ENCODE measurements at places on chromosomes 12 and 14.
A peak's percentile ranks its signal among the peaks of the same experiment; 100 is the strongest.

DNA sequence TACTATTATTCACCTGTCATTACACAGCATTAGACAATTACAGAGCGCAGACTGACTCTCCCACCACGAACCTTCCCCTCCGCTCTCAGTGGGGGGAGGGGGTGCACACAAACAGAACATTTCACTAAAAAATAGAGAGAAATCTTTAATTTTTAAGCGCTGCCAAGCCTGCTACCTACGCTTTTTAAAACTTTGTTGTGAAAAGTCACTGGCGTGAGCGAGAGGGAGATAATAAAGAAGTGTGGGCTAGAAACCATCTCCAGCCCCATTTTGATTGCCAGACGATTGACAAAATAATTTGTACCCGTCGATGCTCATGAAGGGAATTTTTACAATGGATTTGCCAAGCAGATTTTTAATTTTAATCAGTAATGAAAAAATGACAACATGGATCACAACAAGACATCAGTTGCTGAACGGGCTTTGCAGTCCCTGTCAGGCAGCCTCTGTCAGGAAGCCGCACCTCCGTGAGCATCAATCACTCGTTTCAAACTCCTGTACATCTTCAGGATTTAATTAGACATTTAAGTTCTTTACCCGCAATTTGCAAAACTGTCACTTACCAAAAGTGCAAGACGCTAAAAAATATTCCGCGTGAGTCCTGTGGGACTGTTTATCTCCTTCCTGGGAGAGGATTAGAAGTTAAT is 209.1 kb downstream of the BCL11B start:
- DNase-seq: no peak

DNA sequence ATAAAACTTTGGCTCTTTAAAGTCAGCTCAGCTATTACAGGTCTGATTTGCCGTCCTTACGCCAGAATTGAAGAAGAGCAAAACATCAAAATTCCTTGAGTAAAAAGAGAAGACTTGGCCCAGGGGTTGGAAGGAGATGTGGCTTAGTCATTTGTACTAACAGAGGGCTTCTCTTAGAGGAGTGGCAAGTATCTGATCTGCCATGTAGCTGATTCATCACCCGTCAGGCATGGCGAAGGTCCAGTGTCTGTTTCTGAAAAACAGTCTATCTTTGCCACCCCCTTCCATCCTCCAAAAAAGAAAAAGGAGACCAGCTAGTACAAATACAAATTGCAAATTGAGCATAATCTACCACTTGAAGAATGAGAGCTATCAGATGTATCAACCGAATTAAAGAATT is 91.9 kb downstream of the RAD52 start:
- no peak for DNase-seq

DNA sequence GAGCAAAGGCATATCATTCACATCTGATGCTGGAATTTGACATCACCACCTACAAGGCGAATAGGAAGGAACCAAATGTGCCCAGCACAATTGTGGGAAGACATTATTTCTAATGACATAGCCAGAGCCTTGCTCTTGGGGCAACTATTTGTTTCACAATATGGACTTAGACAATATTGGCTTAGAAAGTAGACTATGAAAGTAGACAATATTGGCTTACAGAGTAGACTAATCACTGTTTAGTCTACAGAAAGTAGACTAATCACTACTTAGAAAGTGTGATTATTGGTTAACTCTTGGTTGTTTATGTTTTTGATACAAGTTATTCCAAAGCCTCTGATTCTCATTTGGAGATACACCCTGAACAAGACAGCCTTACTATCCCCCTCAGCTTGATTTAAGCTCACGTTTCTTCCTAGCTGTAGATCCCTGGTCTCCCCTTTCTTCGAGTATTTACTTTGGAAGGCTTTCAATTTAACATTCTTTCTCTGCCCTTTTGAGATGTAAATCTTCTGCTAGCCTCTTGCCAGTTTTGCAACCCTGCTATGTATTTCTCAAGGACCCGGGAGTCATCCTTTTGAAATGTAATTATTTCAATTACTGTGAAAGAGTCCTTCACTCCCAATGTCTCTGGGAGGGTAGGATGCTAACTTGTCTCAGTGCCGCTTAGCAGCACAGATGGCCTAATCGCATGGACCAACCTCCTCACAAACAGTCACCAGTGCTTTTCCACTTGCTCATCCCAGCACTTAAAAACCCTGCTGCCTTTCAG is 843.2 kb downstream of the GALC start:
- no peak for DNase-seq

GRCh38 chr12:66829660-66830325 is 150.9 kb upstream of the GRIP1 start:
- no peak for DNase-seq

DNA sequence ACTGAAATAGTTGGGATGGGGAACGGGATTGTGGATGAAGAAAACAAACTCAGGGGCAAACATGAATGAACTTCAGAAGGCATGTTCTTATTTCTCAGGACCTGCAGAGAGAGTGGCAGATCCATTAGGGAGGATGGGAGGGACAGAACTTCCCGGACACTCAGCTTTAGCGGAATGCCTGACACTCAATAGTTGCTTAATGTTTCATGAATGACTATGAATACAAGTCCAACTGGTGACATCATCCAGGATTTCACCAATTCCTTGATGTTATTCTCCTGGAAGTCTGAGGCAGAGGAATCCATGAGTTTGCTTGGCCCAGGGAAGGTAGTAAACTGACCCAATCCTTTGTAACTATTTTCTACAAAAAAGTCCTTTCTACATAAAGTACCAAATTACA is 37.8 kb upstream of the LRRC10 start:
- peak; percentile 51 for DNase-seq

DNA sequence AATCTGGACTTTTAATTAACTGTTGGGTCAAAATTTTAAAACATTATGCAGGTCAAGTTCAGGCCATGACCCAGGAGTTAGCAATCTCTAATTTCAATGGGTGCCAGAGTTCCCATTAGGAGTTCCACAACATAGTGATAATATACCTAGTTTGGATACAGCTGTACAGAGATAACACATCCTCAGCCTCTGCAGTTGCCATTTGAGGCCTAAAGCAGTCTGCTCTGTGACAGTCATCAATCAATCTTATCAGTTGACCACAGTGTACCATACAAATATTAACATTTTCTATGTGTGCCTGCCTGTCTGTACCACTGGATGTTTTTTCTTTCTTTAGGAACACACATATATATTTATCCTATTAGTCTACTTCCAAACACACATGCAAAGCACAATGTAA is 54.0 kb upstream of the BBS10 start:
- no peak for DNase-seq

GRCh38 chr12:67483871-67484554 is 164.5 kb upstream of the DYRK2 start:
- no peak for DNase-seq

DNA sequence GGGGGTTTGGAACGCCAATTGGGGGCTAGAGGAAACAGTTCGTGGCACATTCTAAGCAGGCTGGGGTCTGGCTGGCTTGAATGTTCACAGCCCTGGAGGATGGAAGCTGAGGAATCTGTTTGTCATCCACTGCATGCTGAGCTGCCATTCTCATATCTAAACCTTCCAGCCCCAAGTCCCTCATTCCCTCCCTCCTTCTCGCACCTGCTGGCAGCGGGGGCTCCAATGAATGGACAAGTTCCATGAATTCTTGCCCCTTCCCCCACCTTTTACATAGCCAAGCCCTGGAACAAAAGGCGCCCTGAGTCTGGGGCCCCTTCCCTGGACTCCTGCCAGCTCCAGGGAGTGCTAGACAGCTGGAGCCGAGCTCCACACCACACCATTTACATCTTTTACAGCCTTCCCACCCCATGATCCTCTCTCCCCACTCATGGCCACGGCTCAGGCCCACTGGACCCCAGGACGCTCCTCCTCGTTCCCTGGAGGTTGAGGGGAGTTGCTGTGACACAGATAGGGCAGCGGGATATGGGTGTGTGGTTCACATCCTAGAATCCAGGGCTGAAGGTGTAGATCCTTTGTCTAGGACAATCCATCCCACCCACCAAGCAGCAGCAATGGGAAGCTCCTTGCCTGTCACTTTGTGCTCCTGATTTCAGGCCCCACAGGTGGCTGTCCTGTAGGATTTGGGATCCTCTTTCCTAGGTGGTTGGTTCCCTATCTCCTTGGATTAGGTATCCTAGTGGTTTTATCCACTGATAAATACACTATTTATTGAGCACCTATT is 21.7 kb upstream of the VRTN start:
- no peak for DNase-seq

DNA sequence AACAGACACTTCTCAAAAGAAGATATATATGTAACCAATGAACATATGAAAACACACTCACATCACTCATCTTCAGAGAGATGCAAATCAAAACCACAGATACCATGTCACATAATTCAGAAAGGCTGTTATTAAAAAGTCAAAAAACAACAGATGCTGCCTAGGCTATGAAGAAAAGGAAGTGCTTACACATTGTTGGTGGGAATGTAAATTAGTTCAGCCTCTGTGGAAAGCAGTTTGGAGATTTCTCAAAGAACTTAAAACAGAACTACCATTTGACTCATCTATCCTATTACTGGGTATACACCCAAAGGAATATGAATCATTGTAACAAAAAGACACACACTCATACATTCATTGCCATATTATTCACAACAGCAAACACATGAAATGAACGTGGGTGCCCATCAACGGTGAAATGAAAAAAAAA is 35.1 kb downstream of the EIF2S3B start:
- DNase-seq: no peak

- no peak for DNase-seq
Observed at GRCh38 chr12:85253853-85254252, 26.2 kb upstream of the ALX1 start.

GRCh38 chr12:53829130-53829819 is 77.5 kb upstream of the CISTR start:
- DNase-seq: no peak

- no peak for DNase-seq
Observed at GRCh38 chr14:50936016-50936340, 8.3 kb downstream of the PYGL start.

GRCh38 chr14:104286496-104286895 is 148.1 kb downstream of the KIF26A start:
- no peak for DNase-seq

- DNase-seq: no peak
Observed at GRCh38 chr12:92614001-92614400, 88.8 kb upstream of the PLEKHG7 start.

DNA sequence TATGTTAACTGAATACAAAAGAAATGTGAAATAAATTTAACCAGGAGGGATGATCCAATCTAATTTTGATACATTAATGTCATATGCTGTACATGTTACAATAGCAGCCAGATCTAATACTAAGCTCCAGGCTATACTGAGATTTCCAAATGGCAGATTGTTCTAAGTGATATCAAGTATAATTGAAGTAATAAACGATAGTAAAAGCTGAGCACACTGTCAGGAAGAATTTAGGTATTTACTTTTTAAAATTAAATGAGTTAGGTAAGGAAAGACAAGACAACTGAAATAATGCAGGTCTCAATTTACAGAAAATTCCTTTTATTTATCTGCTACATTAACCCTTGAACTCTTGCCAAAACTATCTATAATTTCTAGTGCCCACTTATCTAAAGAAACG is 39.9 kb downstream of the INSM2 start:
- no peak for DNase-seq

DNA sequence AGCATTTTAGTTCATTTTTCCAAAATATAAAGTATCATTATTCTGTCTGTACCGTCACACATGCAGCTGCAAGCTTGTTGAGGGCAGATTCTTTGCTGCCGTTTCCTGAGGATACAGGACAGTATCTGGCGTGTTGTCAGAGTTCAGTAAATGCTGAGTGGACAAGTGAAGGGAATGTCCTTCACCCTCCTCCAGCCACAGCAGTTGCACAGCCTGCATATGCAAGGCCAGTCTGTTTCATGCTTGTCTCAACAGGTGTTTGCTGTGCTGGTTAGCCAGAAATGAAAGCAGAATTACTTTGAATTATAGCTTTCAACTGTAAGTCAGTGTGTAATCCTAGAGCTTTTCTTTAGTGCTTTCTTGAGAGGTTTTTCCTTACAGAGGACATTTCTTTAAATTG is 36.5 kb downstream of the TDP1 start:
- DNase-seq: no peak

DNA sequence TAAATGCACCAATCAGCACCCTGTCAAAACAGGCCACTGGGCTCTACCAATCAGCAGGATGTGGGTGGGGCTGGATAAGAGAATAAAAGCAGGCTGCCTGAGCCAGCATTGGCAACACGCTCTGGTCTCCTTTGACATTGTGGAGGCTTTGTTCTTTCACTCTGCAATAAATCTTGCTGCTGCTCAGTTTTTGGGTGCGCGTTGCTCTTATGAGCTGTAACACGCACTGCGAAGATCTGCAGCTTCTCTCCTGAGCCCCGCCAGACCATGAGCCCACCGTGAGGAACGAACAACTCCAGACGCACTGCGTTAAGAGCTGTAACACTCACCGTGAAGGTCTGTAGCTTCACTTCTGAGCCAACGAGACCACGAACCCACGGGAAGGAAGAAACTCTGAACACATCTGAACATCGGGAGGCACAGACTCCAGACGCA is 8.4 kb upstream of the PIANP start:
- no peak for DNase-seq

DNA sequence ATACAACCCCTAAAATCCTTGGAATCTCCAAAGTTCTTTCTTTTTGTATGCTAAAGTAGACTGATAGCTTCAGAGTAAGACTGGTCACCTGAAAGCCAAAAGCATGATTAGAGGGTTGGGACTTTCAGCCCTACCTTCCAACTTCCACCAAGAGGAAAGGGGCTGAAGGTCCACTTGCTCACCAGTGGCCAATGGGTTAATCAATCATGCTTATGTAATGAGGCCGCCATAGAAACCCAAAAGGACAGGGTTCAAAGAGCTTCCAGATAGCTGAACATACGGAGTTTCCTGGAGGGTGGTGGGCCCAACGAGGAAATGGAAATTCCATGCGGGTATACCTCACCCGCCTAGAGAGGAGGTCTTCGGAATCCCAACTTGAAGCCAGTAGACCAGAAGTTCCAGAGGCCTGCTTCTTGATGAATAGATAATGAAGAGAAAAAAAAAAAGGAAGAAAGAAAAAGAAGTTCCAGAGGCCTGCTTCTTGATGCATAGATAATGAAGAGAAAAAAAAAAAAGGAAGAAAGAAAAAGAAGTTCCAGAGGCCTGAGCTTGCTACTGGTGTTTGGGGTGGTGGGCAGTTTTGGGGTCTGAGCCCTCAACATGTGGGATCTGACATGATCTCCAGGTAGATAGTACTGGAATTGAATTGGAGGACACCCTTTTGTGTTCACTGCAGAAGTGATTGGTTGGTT is 11.2 kb upstream of the BTG1 start:
- no peak for DNase-seq

- DNase-seq: no peak
Observed at GRCh38 chr12:105285378-105285777, 45.1 kb upstream of the C12orf75 start.

DNA sequence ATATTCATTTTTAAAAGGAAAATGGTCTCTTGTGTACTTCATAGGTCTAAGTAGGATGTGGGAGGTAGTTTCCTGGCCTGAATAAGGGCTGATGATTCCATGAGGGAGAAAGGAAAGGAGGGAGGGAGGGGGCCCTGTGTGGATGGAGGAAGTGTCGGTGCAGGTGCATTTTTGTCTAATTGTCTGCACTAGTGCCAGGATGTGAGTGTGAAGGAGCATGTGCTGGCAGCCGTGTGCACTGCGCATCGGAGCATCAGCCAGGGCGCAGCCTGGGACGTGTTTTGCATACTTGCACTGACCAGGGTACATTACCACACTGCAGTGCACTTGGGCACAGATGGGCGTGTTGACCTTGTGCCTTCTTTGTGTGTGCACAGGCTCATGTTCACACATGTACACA is 29.2 kb downstream of the SMUG1 start:
- no peak for DNase-seq
